ENCODE measurements at places on chromosomes 13 and 19.
A peak's percentile ranks its signal among the peaks of the same experiment; 100 is the strongest.

DNA sequence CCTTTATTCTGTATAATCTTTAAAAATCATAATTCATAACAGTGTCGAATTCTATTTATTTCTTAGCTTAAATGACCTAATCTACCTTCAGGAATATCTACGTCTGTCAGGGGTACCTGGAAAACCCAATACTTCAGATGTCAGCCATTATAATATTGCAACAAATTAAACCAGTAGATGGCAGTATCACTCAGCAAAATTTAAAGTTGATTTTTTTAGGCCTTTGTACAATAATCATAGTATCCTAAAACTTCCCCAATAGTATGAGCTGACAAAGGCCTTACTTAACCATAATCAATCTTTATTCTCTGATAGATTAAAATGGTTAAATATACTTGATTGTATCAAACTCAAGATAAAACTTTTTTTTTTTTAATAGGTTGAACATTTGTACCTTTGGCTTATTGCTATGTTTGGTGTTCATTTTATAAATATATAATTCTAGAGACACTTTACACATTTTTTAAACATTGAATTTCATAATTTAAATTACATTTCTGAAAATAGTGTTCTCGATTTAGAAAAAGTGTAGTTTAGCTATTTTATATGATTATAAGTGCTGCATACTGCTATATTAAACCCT, 830.2 kb upstream of the SPRY2 start:
- no peak for DNase-seq

- DNase-seq: no peak
Measured at GRCh38 chr13:75359266-75359665, 122.7 kb downstream of the TBC1D4 start.

DNA sequence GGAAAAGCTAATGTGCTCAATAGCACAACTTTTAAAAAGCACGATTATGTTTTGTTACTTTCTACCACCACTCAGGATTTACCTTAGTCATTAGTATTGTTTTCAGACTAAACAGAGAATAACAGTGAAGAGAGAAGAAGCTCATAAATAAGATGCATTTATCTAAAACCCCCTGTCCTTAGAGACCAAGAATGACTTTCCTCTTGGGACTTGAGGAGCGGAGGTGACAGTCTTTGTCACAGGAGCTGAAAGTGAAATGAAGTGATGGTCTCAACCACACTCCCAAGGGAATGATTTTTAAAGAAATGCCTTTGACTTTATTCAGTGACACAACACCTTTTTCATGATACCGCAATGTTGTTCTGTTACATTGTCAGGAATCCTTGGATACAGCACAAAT, 190.6 kb upstream of the NBEA start:
- DNase-seq: no peak

DNA sequence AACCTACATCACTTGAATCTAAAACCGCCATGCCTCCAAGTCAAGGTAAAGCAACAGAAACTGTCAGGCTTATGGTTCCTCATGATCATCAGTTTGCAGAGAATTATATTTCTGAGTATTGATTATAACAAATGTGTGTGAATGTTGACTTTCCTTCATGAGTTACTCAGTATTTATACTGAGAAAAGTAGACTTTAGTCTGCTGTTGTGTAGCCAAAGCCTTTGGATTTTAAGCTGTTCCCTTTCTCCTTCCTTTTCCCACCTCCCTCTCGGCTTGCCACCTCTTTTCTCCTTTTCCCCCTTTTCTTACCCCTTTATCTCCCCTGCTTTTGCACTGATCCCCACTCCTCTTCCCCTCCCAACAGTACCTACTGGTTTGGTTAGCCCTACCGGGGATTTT, 20.7 kb upstream of the GPR18 start:
- DNase-seq: no peak

DNA sequence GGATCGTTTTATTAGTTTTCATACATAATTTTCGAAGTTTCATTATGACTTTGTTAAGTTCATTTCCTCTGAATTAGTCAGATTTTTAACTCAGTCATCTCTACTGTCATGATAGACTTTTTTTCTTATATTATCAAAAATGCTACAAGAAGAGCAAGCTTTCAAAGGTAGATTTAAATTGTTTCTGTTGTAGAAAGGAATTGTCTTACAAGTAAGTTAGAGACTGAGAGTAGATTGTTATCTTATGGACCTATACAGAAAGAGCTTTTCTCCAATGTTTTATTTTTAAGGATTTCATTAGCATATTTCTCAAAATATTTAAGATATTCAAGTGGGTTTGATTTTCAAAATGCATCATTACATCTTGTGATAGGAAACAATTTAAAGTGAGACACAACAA, 2.7 kb downstream of the MAB21L1 start:
- DNase-seq: no peak

- no peak for DNase-seq
Measured at GRCh38 chr19:7915250-7916102, 846 bp downstream of the TGFBR3L start.

- peak; percentile 21 for DNase-seq
Measured at GRCh38 chr19:37977992-37978391, 71.0 kb downstream of the SIPA1L3 start.

- DNase-seq: no peak
Measured at GRCh38 chr19:51807111-51807701, 12.2 kb downstream of the FPR3 start.

GRCh38 chr19:53583181-53583580, 45.2 kb downstream of the ZNF331 start:
- DNase-seq: no peak

DNA sequence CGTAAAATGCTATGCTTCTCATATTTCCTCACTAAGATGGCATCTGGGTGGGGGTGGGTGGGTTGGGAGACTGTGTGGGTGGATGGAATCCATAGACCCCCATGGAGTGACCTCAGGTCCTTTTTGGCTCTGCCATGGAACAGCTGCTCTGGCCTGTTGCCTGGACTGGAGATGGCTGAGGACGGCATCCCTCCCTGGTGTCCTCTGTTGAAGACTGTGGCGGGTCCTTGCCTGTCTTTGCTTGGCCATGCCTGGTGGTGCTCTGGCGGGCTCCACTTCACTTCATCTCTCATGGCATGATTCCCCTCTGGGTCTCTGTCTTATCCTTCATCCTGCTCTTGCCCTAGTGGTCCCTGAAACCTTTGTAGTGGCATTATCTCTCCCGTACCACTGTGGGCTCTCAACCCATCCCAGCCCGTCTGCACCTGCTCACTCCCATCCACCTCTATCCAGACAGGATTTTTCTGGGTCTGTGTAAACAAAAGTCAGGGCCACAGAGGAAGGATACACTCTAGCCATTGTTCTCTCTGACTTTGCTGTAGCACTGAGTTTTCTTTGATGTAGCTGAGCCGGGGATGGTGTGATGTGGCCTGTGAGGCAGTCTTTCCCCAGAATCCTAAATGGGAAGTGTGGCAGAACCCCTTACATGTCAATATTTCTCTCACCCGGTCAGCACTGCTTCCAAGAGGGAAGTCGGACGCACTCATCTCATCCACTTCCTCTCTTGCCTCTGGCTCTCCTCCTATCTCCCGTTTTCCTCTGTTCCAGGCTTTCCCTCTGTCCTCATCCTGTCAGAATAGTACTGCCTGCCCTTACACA, 36.1 kb downstream of the WDFY2 start:
- peak; percentile 36 for DNase-seq

DNA sequence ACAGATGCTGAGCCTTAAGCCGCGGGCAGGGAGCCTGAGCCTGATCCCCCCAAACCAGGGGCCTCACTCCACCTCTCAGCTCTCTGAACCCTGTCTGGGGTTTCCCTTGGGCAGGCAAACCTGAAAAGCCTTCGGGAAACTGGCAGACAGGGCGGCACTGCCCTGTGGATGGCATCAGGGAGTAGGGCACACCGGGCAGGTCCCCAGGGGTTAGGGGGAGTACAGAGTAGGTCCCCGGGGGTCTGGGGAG, 9.7 kb downstream of the MKNK2 start:
- no peak for DNase-seq

DNA sequence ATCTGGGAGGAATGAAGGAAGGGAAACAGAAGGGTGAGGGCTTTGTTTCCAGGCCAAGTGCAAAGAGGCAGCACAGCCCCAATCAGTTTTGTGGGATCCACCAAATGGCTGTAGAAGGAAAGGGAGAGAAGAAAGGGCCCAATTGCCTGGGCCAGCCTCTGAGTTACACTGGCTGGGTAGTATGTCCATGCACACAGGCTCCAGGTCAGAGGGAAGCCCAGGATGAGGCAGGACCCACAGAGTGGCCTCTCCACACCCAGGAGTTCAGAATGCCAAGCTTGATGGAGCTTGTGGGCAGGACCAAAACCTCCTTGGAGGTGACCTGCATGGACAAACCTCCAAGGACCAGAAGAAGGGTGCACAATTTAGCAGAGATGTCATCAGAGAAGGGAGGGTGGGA, 178.2 kb upstream of the TSHZ3 start:
- no peak for DNase-seq

DNA sequence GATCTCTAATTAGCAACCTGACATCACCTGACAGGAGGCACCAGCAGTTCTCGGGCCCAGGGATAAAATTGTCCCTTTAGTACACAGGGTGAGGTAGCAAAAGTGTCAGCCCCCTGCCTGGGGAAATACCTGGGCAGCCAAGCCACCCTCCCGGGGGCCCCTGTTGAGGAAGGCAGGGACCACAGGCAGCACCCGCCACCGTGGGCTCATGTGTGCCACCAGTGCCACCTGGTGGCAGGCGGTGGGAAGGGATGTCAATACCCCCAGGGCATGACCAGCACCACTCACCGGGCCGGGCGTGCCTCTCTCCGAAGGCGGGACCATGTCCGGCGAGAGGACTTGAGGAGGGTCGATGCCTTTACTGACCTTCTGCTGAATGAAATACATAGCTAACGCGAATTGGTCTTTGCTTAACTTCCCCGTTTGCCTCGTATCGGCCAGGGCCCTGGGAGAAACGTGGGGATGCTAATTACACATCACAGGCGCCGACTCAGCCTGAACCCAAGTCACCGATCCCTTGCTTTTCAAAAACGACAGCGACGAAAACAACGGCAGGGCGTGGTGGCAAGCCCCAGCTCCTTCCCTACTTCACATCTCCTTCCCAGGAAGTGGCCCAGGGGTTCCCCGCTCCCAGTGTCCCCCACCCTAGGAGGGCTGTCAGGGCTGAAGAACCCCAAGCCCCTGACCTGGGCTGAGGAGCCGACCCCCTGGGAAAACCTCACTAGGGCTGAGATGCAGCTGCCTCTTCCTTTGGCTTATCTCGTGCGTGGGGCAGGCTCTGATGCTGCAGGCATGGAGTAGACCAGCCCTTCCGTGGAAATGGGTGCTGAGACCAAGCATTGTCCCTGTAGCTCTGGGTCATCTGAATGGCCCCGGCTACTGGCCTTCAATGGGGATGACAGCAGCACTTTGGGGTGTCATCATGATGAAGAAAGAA, 53.8 kb downstream of the EPS15L1 start:
- peak; percentile 12 for DNase-seq

- DNase-seq: no peak
Measured at GRCh38 chr19:17074634-17075034, 618 bp downstream of the HAUS8 start.

- no peak for DNase-seq
Measured at GRCh38 chr19:12912571-12912970, 6.5 kb downstream of the SYCE2 start.

- no peak for DNase-seq
Measured at GRCh38 chr19:56383826-56384605, 9.3 kb downstream of the ZNF582 start.

DNA sequence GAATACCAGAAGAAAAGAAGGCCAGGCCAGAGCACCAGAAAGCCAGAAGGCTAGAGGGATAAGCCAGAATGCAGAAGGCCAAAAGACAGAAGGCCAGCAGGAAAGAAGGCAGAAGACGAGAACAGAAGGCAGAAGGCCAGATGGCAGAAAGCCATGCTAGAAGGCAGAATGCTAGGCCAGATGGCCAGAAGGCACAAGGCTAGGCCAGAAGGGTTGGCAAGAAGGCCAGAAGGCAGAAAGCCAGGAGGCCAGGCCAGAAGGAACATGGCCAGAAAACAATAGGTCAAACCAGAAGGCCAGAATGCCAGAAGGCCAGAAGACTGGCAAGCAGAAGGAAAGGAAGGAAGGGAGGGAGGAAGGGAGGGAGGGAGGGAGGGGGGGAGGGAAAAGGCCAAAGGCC, 188.8 kb downstream of the TUBA3C start:
- no peak for DNase-seq

DNA sequence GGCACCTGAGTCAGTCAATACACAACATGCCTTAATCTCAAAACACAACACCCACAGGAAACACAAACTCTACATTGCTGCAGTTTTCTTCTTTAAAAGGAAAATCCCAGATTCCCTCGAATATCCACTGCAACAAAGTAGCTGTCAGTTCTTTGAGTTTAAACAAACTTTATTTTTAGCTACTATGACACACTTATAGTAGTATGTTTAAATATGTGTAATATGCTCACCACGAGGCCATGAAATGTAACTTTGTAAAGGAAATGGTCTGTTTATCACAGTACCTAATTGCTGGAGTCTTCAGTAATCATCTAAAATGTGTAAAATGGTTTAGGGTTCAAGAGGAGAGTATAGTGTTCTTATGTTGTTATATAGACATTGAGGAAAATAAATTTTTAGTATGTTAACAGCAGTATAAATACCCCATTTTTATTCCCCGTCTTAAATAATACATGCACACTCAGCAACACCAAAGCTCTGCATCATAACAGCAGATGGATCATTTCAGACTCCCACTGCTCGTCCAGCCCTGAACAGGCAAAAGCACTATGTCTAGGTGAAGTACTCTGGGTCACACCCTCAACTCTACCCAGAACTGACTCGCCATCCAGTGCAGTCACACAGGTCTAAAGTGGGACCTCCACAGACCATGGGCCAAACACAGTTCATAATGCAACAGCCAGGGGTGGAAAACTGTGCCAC, 20.6 kb downstream of the TUBGCP3 start:
- no peak for DNase-seq

DNA sequence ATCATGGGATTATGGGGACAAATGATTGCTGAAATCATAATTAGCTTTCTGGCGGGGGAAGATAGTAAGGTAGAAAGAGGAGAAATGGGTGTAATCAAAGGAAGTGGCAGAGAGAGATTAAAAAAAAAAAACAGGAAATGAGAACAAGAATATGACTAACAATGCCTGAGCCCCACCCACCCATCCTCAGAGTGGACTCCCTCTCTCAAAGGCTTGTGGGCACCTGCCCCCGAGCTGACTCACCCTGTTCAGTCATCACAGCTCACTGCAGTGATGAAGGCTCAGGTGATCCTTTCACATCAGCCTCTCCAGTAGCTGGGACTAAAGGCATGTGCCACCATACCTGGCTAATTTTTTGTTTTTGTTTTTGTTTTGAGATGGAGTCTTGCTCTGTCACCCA, 26.4 kb upstream of the TPT1 start:
- DNase-seq: no peak

All from amygdala (tissue), 56 donors.